GM04503 (cell line): ENCODE measurements at places on chromosomes 7 and 10.

GRCh38 chr7:131072505-131073091, 255.1 kb upstream of the MKLN1 start:
- no peak for DNase-seq

DNA sequence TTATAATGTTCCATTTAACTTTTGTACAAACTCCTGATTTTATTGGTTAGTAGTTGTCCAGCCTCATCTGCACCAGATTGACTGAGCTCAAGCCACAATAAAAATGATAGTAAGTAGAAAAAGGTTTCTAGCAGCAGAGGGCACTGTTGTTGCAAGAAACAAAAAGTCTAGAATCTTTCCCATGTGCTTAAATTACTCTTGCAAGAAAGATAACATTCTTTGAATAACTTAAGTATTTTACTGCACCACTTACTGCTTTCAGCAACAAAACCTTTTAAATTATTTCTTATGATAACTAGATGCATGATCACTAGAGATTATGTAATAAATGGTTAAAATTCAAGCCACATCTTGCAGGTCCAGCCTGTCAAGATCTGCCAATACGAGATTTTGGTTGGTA, 27.0 kb downstream of the LMOD2 start:
- DNase-seq = peak; percentile 32

- DNase-seq = no peak
Measured at GRCh38 chr10:99555825-99556523, 23.2 kb downstream of the NKX2-3 start.

DNA sequence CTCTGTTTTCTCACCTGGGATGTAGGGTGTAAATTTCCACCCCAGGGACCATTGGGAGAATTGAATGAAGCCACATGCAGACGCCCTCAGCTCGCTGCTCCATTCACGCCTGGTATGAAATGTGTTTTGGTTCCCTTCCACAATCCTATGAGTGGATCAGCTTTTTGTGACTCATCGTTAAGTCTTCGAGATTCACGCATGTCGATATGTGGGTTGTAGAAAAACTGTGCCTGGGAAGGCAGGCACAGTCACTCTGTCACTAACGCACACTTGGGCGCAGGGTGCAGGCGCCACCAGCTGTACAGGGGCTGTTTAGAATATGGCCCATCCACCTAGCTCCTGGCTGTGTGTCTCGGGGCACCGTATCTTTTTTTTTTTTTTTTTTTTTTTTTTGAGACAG, 64.2 kb upstream of the SH2B2 start:
- DNase-seq = peak; percentile 43

DNA sequence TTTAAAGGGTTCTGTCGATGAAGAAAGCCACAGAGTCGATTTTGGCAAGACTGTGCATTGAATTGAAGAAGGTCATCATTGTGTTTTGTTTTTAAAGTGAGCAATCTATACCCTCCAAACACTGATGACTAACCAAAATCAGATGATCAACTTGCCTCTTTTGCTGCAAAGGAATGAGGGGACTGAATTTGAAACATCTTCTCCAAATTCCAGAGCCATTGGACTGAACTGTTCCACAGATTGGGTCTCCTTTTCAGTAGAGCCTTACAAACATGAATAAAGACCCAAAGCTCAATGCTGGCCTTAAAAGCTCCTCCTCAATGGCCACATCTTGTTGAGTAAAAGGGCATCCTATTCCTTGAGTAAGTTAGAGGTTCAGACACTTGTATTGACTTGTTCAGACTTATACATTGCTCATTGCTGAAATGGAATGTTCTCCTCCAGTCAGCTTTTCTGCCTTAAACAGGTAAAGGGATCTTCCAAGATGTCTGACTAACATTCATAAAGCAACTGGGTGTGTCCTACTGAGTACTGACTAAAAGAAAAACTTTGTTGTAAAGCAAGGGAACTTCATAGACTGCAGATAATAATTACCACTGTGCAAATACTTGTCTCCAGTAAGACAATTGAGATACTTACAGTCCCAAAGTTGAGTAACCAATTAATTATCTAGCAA, 630.6 kb downstream of the KCNMA1 start:
- DNase-seq = no peak

- DNase-seq = no peak
Measured at GRCh38 chr10:18880530-18880929, 168.1 kb upstream of the MALRD1 start.

DNA sequence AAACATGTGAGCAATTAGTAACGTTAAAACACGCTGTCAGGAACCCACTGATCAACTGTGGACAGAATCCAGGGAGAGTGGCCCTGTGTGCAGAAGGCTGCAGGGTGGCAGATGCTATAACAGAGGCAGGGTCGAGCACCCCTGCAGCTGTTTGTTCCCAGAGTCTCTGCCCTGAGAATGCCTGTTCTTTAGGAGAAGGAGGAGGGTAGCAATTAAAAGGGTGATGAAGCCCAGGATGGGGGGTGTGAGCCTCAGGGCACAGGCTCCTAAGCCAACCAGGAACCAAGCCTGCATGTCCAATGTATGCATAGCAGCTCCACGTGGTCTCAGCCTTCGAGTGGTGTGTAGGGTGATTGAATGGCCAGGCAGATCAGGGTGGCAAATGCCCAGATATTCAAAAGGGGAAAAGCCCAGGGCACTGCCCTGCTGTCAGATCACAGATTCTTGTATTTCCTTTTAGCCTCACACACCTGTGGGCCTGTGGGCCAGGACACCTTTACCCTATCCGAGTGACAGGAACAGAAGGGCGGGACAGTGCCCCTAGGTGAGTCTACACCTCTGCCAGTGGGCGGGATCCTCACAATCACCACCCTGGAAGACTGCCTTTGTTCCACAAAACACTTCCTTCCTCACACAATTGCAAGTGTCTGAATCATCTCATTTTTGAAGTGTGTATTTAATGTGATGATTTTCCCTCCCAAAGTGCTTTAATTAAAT, 7.3 kb downstream of the WDFY4 start:
- DNase-seq = no peak

DNA sequence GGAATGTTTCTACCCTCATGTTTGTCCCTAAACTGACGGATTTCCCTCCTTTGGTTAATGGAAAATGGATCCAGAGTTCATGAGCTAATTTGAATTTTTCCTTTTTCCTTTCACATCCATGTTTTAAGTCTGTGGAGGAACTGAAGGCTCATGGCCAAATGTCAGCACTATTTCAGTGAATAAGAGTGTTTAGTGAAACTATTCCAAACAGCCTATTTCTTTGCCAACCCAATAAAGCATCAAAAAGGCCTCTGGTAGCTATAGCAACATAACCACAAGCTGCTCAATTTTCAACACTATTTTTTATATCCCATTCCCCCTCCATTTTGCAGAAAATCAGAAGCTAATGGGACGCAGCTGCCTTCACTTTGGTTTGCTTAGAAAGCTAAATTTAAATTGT, 1454.1 kb downstream of the GATA3 start:
- DNase-seq = no peak
